Ammon's horn (tissue), 1 donor: ENCODE measurements at places on chromosomes 1 and 21.

- no peak for DNase-seq
These were observed 2.2 kb upstream of the LYPLA2 start for GRCh38 chr1:23788695-23789094.

- no peak for DNase-seq
These were observed 37.4 kb downstream of the C1orf185 start for GRCh38 chr1:51139474-51139873.

DNA sequence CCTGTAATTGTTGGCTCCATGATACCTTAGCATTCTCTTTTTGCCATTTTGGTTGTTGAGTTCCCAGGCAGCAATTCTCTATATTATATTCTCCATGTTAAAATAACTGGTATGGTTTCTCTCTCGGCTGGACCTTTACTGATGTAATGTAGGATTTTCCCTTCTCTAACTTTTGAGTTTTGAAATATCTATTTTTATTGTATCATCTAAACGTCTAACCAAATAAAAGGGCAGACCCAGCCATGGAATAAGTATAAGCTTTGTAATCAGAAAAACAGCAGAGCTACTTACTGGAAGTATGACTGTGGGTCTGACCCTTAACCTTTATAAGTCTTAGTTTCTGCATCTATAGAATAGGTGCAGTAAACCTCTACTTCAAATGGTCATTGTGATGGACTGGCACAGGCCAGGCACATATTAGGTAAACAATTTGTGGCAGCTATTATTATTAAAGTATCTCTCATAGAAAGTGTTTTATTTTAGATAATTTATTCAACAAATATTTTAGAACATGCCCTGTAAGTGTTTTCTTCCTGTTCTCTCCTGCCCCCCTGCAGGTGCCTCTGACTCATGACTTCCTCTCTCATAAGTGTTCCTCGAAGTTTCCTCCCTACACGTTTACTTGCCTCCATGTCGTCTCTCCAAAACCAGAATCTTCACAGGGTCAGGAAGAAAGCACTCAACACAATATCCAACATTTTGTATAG, 224.9 kb upstream of the FGGY start:
- DNase-seq, result no peak

- DNase-seq, result no peak
These were observed 121.2 kb downstream of the NRIP1 start for GRCh38 chr21:14943616-14944015.

DNA sequence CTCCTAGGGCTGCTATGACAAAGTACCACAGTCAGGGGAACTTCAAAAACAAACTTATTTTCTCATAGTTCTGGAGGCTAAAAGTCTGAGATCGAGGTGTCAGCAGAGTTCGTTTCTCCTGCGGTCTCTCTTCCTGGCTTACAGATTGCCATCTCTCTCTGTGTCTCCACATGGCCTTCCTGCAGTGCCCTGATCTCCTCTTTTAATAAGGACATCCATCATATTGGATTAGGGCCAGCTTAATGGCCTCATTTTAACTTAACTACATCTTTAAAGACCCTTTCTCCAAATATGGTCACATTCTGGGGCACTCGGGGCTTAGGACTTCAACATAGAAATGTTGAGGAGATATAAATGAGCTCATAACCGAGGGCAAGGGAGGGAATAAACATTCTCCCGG, 12.2 kb downstream of the C1orf74 start:
- DNase-seq, result no peak

DNA sequence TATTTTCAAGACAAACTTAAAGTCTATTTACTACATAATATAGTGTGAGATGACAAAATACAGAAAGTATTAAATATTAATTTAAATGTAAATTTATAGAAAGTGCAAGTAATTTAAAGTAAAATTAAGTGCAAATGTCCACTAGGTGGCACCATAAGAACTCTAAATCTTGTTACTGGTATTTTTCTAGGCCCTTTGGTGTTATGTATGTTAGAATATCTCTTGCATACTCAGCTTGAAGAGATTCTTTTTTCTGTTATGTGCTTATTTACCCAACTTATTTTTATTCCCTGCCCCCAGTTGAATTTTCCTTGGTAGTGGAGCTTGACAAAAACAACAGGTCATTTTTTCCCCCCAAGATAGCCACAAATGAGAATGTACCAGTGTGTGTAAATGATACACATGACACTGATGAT, 71.5 kb downstream of the RPS6KC1 start:
- peak; percentile 44 for DNase-seq

DNA sequence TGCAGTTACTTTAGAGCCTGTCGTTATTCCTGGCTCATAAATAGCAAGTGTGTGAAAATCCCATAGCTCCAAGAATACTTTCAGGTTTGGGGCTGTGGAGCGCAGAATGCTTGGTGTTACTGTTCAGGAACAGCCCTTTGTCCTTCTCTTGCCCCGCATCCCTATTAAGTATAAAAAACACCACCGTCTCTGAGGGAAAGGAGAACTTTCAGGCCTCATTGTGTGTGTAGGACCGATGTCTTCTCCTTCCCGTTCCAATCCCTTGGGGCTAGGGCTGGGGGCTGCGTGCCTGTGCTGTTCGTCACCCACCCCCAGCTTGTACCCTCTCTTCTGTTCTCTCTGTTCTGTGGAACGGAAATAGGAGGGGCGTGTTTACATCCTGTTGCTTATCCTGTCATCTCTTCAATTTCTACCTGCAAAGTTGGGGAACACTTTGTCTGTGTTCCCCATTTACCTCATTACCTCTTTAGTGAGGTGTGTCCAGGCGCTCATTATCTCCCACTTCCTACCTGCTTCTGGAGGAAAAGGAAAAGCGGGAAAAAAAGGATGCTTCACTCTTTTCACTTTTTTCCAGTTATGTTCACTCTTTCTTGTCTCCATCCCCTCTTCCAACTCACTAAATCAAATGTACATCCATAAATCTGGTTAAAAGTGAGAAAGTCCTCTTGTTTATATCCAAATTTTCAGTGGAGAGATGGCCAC, 788 bp upstream of the TXNIP start:
- DNase-seq, result no peak

GRCh38 chr1:94095112-94095637, 25.8 kb downstream of the ABCA4 start:
- DNase-seq, result peak; percentile 73

DNA sequence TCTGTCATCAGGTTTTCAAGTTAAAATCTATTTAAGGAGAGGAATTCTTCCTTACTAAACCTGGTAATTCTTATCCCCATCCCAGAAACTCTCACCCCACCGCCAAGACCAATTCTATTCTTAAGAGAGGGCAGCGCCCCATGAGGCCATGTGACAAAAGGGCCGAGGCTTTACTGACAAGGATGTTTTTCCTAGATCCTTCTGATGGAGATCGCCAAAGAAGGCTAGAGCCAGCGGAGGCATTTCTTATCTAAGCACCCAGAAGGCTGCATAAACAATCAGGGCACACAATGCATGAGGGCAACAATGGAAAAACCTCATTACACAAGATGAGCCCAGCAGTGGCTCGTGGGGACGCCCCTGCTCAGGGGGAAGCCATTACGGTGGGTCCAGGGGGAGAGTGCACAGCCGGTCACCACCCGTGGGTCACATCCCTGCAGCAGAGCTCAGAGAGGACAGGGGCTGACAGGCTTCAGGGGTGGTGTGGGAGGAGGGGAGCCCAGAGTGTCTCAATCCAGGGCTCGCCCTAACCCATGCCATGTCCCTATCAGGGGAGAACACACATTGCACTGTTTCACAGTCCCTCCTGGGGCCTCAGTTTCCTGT, 88.7 kb downstream of the ITPKB start:
- DNase-seq, result no peak
